ENCODE measurements at places on chromosomes 7 and 10.

- no peak for DNase-seq
- H3K27me3 ChIP-seq: no peaks in the 10 kb centered on the region
- H3K27ac ChIP-seq: no peak overlapping the region
Observed at GRCh38 chr10:122706467-122706866, 6.8 kb upstream of the C10orf120 start.

- H3K36me3 ChIP-seq: no peaks in the 10 kb centered on the region
- H3K4me3 ChIP-seq: no peak overlapping the region
- H3K27me3 ChIP-seq: no peaks in the 10 kb centered on the region
- DNase-seq: peak; percentile 95
- peak overlapping the region; percentile 66 for H3K27ac ChIP-seq
- peaks cover 11% of the 10 kb centered on the region for H3K4me1 ChIP-seq
Observed at GRCh38 chr7:2082139-2082998, 150.4 kb downstream of the MAD1L1 start.

GRCh38 chr7:101630591-101630990 is 1.5 kb upstream of the MYL10 start:
- no peaks in the 10 kb centered on the region for H3K4me1 ChIP-seq
- H3K36me3 ChIP-seq: no peaks in the 10 kb centered on the region
- peak overlapping the region; percentile 46 for H3K27ac ChIP-seq
- H3K4me3 ChIP-seq: no peak overlapping the region
- DNase-seq: peak; percentile 53

- H3K27ac ChIP-seq: peak overlapping the region; percentile 100
- peak overlapping the region; percentile 0 for H3K4me3 ChIP-seq
- DNase-seq: no peak
- peaks cover 69% of the 10 kb centered on the region for H3K4me1 ChIP-seq
Observed at GRCh38 chr10:122141821-122142640, 129.1 kb upstream of the BTBD16 start.

DNA sequence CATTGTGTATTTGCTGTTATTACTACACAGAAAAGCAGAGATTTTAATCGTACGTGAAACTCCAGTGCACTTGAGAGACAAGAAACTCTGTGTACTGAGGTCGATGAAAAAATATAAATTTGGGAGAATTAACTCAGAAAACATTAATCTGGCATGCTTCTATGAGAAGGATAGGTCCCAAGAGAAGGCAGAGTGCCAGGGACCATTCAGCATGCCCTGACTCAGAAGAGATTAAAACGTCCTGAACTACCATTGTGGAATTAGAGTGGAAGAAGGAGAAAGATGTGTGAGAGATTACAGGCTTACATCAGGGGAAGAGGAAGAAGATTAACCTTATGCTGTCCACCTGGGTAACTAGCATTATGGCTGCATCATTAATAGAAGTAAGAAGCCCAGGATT is 72.4 kb downstream of the REEP3 start:
- peaks cover 11% of the 10 kb centered on the region for H3K36me3 ChIP-seq
- no peak overlapping the region for H3K27ac ChIP-seq
- H3K4me3 ChIP-seq: no peak overlapping the region
- DNase-seq: no peak
- no peaks in the 10 kb centered on the region for H3K27me3 ChIP-seq

- H3K4me1 ChIP-seq: no peaks in the 10 kb centered on the region
- no peak overlapping the region for H3K4me3 ChIP-seq
- no peaks in the 10 kb centered on the region for H3K27me3 ChIP-seq
- DNase-seq: no peak
- H3K27ac ChIP-seq: no peak overlapping the region
- H3K36me3 ChIP-seq: no peaks in the 10 kb centered on the region
Observed at GRCh38 chr10:98488669-98489430, 42.1 kb upstream of the HPS1 start.

- H3K4me3 ChIP-seq: no peak overlapping the region
- no peaks in the 10 kb centered on the region for H3K4me1 ChIP-seq
- DNase-seq: no peak
- no peak overlapping the region for H3K27ac ChIP-seq
- H3K36me3 ChIP-seq: peaks cover 51% of the 10 kb centered on the region
Observed at GRCh38 chr7:131342864-131343442, 15.3 kb downstream of the MKLN1 start.

- no peak for DNase-seq
- no peaks in the 10 kb centered on the region for H3K27me3 ChIP-seq
- peaks cover 17% of the 10 kb centered on the region for H3K4me1 ChIP-seq
- H3K27ac ChIP-seq: peak overlapping the region; percentile 81
Observed at GRCh38 chr10:13865758-13866491, 279.2 kb downstream of the PRPF18 start.

- DNase-seq: no peak
- H3K4me1 ChIP-seq: no peaks in the 10 kb centered on the region
- no peak overlapping the region for H3K4me3 ChIP-seq
- no peak overlapping the region for H3K27ac ChIP-seq
- no peaks in the 10 kb centered on the region for H3K36me3 ChIP-seq
Observed at GRCh38 chr10:11407939-11408338, 203.5 kb downstream of the USP6NL start.

- no peak overlapping the region for H3K4me3 ChIP-seq
- peaks cover 54% of the 10 kb centered on the region for H3K36me3 ChIP-seq
- H3K27ac ChIP-seq: no peak overlapping the region
- no peak for DNase-seq
- H3K27me3 ChIP-seq: no peaks in the 10 kb centered on the region
Observed at GRCh38 chr10:112177247-112177646, 6.3 kb downstream of the GPAM start.

DNA sequence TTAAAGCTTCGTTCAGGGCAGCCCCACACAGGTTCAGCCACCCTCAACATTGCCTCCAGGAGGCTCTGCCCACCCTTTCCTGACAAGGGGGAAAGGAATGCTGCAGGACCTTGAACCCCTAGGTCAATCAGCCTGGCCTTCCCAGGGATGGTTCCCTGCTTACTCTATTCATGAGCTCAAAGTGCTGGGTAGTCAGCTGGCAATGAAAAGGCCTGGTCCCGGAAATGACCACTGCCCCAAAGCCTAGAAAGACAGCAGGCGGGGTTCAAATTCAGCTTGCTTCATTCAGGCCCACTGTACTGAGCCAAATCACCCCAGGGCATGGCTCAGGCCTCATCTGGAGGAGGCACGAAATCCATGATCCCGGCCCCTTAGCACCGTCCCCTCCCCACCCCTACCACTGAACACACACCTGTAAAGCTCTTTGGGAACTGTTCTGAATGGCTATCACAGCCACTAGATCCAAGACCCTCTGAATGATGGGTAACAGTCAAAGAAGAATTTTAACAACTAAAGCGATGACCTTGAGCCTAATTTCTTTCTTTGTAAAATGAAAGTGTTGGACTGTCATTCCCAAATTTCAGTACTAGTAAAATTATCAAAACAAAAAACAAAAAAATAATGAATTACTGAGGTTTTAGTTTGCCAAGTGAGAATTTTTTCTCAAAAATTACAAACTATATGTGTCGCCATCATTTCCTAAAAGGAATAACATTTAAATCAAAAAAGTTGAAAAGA is 1.0 kb downstream of the URGCP start:
- peak; percentile 72 for DNase-seq
- H3K4me1 ChIP-seq: peaks cover 23% of the 10 kb centered on the region
- H3K4me3 ChIP-seq: peak overlapping the region; percentile 80
- no peaks in the 10 kb centered on the region for H3K27me3 ChIP-seq

- H3K4me3 ChIP-seq: peak within 1 kb of the TSS; percentile 61
- H3K4me1 ChIP-seq: no peaks in the 10 kb centered on the region
- H3K27me3 ChIP-seq: peaks cover 53% of the 10 kb centered on the region
- no peaks in the 10 kb centered on the region for H3K36me3 ChIP-seq
Observed at GRCh38 chr7:32070406-32071360, at the start of gene PDE1C. PDE1C (minus strand) TSS chr7:32070407.

- no peak overlapping the region for H3K4me3 ChIP-seq
- no peaks in the 10 kb centered on the region for H3K36me3 ChIP-seq
- H3K4me1 ChIP-seq: peaks cover 39% of the 10 kb centered on the region
- DNase-seq: no peak
- H3K27ac ChIP-seq: peak overlapping the region; percentile 91
Observed at GRCh38 chr10:598415-599170, 90.9 kb downstream of the DIP2C start.

DNA sequence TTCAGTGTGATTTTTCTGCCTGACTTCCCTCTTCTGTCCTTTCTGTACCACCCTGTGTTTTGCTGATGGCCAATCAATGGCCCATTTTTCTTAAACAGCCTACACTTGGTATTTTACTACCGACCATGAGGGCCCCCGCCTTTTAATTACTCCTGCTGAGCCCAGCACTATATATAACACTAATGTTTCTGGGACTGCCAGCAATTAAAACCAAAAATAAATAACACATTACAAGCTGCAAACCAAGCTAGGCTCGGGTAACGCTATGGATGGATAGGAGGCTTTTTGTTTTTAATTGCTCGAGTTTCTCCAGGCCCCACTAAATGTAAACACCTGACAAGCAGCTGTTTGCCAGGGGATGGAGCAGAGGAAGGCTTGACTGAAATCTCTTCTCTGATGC is 915.4 kb upstream of the AUTS2 start:
- H3K4me1 ChIP-seq: no peaks in the 10 kb centered on the region
- H3K27me3 ChIP-seq: no peaks in the 10 kb centered on the region
- H3K27ac ChIP-seq: no peak overlapping the region

- no peak overlapping the region for H3K4me3 ChIP-seq
- H3K4me1 ChIP-seq: no peaks in the 10 kb centered on the region
- DNase-seq: no peak
- H3K27me3 ChIP-seq: no peaks in the 10 kb centered on the region
- no peak overlapping the region for H3K27ac ChIP-seq
Observed at GRCh38 chr10:1308173-1308961, 252.2 kb downstream of the WDR37 start.

GRCh38 chr10:53904506-53905241 is 896.4 kb downstream of the PCDH15 start:
- no peak overlapping the region for H3K4me3 ChIP-seq
- H3K27ac ChIP-seq: no peak overlapping the region
- H3K4me1 ChIP-seq: no peaks in the 10 kb centered on the region
- H3K27me3 ChIP-seq: no peaks in the 10 kb centered on the region
- no peaks in the 10 kb centered on the region for H3K36me3 ChIP-seq

GRCh38 chr7:48074204-48074654 is 14.8 kb upstream of the UPP1 start:
- H3K27ac ChIP-seq: no peak overlapping the region
- H3K4me1 ChIP-seq: no peaks in the 10 kb centered on the region
- H3K27me3 ChIP-seq: no peaks in the 10 kb centered on the region
- DNase-seq: no peak
- no peak overlapping the region for H3K4me3 ChIP-seq
- no peaks in the 10 kb centered on the region for H3K36me3 ChIP-seq

DNA sequence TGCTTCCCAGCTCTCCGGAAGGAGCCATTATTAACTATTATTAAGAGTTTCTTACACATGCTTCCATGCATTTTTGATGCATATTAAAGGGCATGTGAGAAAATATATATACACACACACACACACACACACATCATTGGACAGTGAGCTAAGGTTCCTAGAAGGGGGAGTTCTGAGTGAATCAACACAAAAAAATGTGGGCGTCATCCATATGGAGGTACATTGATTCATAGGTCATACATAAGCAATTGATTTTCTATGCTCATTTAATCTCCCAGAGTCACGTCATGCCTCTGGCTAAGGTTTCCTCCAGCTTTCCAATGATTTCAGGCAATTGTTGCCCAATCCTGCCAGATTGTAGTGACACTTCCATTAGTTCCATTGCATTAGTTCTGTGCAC is 269.4 kb downstream of the DNAJB9 start:
- H3K27me3 ChIP-seq: no peaks in the 10 kb centered on the region
- no peak for DNase-seq
- no peaks in the 10 kb centered on the region for H3K4me1 ChIP-seq
- no peak overlapping the region for H3K27ac ChIP-seq
- H3K4me3 ChIP-seq: no peak overlapping the region

DNA sequence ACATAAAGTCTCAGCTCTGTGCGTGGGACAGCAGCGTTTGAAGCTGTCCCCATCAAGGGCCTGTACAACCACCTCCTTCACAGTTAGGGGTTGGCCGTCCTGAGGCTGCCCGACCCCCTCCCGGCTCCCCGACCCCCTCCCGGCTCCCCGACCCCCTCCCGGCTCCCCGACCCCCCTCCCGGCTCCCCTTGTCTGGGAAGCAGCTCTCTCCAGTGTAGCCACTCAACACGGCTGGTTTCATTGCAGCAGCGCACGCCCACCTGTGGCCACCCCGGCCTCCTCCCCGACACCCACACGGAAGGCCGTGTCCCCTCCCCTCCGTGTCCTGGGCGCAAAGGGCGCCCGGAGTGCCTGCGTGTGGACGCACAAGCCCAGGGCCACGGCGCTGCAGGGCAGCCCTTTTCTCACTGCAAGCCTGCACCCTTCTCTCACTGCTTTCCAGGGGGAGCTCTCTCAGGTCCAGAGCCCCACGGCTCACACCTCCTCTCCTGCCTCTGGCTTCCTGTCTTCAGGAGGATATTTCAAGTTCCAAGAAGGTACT is 20.9 kb upstream of the FAM20C start:
- peaks cover 32% of the 10 kb centered on the region for H3K27me3 ChIP-seq
- DNase-seq: no peak
- no peak overlapping the region for H3K27ac ChIP-seq
- H3K36me3 ChIP-seq: no peaks in the 10 kb centered on the region
- H3K4me1 ChIP-seq: peaks cover 18% of the 10 kb centered on the region

DNA sequence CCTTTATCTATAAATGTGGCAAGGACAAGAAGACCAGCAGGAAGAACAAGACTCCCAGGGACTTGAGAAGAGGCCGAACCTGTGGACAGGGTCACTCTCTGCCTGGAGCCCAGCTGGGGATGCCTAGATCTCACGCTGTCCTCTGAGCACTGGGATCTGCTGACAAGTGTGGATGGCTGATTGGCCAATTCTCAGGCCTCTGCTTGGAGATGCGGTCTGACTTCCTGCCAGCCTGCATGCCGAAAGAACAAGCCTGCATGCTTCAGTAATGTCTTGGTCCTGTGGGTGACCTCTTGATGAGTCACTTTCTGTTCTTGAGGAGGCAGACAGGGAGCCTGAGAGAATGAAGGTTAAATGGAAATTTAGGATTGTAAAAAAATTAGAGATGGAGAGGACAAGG is 84.7 kb downstream of the TMEM178B start:
- H3K27me3 ChIP-seq: no peaks in the 10 kb centered on the region
- H3K4me3 ChIP-seq: no peak overlapping the region
- no peak overlapping the region for H3K27ac ChIP-seq
- peaks cover 14% of the 10 kb centered on the region for H3K4me1 ChIP-seq
- no peaks in the 10 kb centered on the region for H3K36me3 ChIP-seq

DNA sequence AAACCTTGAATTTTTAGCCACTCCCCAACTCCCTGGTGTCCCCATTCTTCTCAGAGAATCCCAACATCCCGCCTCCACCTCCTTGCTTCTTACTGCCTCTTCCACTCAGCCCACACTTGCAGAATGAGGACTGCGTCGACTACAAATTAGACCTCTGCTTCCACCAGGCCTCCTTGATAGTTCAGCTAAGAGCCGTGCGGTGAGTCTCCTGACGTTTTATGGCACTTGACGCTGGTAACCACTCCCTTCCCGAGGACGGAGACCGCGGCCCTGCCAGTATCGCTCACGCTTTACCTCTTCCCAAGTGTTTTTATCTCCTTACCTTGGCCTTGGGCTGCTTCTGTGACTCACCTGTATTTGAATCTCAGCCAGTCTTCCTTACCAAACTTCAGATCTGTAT is 31.1 kb downstream of the RBM17 start:
- no peak overlapping the region for H3K27ac ChIP-seq
- DNase-seq: no peak
- H3K36me3 ChIP-seq: peaks cover 4% of the 10 kb centered on the region
- no peaks in the 10 kb centered on the region for H3K4me1 ChIP-seq

- no peaks in the 10 kb centered on the region for H3K36me3 ChIP-seq
- no peak for DNase-seq
- H3K4me1 ChIP-seq: no peaks in the 10 kb centered on the region
- no peak overlapping the region for H3K4me3 ChIP-seq
- no peak overlapping the region for H3K27ac ChIP-seq
- H3K27me3 ChIP-seq: no peaks in the 10 kb centered on the region
Observed at GRCh38 chr10:35768011-35768410, 125.9 kb upstream of the FZD8 start.
